Fibroblast of the conjunctiva (primary cell): ENCODE measurements at places on chromosomes 1 and 21.

DNA sequence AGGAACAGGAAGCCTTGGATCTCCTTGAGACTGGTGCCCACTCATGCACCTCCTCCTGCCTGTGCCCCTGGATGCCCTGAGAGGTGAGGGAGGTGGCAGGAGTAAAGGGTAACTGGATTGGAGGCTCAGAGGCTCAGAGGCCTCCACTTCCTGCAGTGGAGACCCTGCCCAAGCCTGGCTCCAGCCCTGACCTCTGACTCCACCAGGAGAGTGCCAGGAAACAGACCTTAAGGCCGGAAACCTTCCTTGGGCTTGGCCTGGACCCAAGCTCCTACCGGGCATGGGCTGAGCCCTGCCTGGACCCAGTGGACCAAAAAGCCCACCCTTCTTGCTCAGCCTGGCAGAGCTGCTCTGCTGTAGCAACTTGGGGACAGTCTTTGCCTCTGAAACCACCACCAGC is 15.0 kb upstream of the CELA3B start:
- no peak for DNase-seq

- DNase-seq = no peak
These were observed 28.9 kb upstream of the VAV3 start for GRCh38 chr1:107993920-107994319.

DNA sequence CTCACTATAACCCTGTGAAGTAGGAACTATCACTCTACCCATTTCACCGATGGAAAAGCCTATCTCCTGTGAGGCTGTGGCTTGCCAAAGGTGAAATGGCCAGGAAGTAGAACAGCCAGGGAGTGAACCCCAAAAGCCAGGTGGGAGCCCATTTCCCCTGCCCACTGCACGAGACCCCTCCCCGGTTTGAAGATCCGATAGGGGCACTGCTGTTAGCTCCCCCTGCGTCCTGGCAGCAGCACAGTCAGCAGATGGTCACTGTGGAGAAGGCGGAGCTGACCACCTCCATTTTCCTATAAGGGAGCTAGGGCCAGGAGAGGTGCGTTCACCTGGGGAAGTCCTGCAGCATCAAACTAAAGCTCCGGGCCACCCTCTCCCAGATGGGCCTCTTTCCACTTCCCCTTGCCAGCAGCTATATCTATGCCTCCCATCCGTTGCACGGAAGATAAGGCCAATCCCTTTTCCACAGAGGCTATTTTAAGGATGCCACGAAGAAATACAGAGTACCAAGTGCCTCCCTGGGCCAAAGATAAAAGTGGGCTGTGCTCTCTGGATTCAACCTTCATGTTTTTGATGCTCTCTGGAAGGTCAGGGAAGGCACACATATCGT is 7.8 kb downstream of the ERG start:
- DNase-seq = no peak

GRCh38 chr1:205520709-205521108 is 16.2 kb downstream of the CDK18 start:
- no peak for DNase-seq

DNA sequence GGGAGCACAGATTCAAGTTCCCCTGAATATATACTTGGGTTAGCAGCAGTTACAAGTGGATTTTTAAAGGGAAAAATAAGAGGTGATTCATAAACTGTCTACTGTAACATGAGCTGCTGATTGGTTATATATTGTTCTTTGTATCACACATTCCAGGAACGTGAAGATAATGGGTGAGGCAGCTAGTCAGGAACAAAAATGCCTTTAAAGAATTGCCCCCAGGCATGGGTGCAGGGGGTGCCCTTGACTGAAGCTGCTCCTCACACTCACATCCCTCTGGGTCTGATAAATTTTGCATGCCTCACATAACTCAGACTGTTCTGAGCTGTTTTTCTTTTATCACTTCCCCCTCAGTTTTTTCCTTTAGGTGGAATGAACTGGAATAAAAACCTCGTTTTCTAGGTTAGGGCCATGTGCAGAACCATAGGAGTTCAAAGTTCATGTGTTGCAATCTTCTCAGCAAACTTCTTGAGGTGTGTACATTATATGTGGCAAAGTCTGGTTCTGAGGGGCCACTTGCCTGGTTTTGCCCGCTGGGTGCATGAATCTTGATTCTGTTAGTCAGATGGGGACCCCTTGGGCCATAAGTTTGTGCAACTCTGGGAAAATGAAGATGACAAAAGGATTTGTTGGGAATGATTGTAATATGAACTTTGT is 21.1 kb downstream of the TBX19 start:
- DNase-seq = peak; percentile 24

- no peak for DNase-seq
These were observed 89.4 kb upstream of the VAV3 start for GRCh38 chr1:108054396-108054795.

DNA sequence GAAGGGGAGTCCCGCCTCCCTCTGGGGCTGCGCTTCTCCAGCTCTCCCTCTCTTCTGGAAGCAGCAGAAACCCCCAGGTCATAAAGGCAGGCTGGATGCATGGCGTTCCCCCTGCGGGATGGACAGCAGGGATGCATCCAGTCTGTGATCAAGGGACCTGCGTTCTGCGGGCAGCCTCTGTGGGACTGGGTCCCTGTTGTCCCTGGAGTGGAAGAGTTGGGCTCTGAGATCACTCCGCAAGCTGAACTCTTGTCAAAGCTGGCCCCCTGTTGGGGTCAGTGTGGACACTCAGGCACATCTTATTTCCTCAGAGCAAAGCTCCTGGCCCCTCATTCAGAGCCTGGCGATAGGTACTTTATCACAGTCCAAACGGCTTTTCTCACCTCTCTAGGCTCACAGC is 341.2 kb downstream of the PTPRU start:
- no peak for DNase-seq

- DNase-seq = no peak
These were observed 5.7 kb downstream of the UBXN11 start for GRCh38 chr1:26300578-26301275.

- peak; percentile 38 for DNase-seq
These were observed 43.9 kb downstream of the NAV1 start for GRCh38 chr1:201582705-201583442.

DNA sequence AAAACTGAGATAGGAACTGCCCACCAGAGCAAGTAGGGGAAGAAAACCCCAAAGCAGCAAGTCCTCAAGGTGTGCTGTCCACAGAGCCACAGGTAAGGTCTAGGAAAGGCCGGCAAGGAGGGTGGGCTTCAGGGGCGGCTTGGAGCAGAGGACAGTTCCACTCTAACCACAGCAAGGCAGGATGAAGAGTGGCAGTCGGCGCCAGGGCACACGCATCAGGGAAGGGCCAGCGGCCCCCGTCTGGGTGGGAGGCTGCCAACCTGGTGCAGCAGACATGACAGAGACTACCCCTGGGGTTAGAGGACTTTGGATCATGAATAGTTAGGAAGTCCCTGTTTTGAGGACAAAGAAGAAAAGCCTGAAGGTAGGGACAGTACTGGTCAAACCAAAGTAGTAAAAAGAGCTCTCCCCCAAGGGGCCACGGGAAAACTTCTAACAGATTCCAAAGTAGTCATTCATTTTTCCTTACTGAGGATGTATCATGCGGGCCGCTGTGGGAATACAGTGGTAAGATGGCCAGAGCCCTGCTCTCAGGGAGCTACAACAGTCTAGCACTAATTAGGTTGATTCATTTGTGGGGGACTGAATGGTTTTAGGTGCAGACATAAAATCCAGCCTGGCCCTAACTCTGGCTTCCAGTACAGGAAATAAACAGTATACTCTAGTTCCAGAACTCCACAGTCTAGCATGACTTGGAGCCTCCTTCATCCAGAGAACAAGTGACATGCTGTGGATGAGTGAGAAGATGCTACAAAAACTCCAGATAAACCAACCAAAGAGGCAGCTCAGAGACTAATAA is 3.5 kb upstream of the RAP1GAP start:
- DNase-seq = no peak

DNA sequence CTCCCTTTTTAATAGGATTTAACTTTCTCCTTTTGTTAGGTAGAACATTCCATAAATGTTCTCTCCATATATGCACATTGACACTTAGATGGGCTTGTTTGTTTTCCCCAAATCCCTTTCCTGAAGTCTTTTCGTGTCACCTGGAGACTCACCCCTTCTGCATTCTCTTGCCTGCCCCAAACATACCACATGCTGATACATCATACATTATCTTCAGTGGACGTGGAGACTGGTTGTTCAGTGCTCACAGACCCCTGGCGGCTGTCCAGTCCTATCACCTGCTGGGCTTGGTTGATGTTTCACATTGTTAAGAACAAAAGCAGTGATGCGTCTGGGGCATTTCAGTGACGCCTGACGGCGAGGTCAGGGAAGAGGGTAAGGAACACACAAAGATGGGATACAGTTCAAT is 22.2 kb downstream of the FMOD start:
- no peak for DNase-seq

DNA sequence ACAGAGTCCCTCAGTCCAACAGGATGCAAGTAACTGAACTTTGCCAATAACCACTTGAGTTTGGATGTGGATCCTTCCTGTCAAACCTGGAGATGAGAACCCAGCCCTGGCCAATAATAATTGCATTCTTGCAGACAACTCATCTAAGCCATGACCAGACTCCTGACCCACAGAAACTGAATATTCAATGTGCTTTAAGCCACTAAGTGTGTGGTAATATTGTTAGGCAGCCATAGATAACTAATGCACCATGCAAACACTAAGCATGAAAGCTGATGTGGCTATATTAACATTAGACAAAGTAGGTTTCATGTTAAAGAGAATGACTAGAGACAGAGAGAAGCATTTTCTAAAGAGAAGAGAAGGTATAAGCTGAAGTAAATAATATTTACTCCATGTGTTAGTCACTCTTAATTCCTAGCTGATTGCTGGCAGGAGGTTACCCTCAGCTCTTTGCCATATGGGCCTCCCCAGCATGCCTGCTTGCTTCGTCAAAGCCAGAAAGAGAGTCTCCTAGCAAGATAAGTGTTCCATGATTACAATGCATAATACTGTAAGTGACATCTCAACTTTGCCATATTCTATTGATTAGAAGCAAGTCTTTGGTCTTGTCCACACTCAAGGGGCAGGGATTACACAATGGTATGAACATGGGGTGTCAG is 276.4 kb upstream of the PLXNA2 start:
- DNase-seq = no peak

DNA sequence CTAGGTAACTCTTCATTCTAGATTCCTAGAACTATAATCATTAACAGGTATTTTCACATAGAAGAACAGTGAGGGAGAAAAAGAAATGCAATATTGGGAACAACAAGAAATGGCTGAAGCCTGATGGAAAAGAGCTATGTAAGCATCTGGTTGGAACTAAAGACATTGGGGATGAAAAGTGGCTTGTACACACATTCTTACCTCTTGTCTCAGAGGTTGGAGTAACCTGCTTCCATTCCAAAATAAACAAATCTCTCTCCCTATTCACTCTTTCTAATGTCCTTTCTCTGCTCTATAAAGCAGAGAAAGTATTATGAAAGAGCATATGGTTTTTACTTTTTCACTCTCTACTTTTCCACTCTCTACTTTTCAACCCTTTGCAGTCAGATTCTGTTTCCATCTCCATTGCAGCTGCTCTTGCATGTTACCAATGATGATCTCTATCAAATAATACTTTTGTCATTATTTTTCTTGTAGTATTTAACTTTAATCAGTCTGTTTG is 37.5 kb downstream of the CMPK1 start:
- DNase-seq = no peak

DNA sequence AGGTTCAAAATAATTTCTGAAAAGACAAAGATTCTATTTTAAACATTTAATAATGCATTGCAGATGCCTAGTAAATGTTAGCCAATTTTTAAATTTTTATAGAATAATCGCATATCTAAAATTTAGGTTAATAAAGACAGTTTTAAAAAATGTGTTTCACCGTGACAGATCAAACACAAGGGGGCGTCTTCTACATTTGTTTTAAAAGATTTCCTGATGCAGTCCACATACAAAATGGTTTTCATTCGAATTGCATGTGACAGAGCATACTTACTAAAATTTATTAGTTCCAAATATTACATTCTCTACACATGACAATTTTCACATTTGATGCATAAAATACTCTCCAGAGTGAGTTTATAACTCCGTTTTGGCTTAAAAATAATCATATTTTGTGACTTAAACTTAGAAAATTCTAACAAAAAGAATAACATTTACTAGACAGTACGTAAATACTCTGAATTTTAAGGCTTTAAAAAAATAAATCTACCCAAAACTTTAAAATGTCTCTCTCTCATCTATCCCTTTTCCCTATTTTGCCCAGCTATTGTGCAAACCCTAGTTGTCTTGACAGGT is 75.5 kb downstream of the ADAMTS1 start:
- DNase-seq = peak; percentile 61

- DNase-seq = no peak
These were observed 23.0 kb upstream of the SYNC start for GRCh38 chr1:32725615-32725982.

- DNase-seq = no peak
These were observed 46.0 kb upstream of the IL12RB2 start for GRCh38 chr1:67261680-67262079.

DNA sequence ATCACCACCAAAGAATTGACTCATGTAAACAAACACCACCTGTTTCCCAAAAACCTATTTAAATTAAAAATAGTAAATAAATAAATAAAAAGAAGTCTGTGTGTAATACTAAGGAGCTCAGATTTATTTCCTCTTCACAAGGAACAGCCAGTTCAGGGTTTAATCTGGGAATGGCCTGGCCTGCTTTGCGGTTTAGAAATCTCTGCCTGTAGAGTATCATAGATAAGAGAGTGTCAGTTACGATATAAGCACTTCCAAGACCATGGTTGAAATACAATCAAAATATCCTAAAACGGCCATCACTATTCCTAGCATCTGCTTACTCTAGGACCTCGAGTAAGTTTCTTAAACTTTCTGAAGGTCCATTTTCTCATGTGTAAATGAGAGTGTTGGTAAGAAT is 274.4 kb downstream of the PLPP3 start:
- DNase-seq = no peak

DNA sequence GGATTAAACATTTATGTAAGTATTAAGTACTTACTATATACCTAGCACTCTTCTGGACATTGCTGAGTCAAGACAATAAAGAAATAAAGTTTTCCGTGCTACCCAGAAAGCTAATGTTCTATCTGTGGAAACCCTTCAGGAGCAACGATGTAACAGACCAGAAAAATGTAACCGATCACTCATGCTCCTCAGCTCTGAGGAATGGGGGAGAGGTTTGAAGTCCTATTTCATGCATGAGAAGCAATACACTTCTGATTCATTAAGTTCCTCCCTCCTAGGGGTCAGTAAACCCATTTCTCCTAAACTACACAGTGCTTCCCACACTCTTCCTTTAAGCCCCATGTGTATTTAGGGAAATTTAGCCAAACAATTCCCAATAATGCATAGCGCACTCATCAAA is 25.6 kb upstream of the KAZN start:
- no peak for DNase-seq

- DNase-seq = no peak
These were observed 1.3 kb downstream of the LSM10 start for GRCh38 chr1:36396359-36396758.
